ENCODE measurements at places on chromosomes 12 and 14.
A peak's percentile ranks its signal among the peaks of the same experiment; 100 is the strongest.

DNA sequence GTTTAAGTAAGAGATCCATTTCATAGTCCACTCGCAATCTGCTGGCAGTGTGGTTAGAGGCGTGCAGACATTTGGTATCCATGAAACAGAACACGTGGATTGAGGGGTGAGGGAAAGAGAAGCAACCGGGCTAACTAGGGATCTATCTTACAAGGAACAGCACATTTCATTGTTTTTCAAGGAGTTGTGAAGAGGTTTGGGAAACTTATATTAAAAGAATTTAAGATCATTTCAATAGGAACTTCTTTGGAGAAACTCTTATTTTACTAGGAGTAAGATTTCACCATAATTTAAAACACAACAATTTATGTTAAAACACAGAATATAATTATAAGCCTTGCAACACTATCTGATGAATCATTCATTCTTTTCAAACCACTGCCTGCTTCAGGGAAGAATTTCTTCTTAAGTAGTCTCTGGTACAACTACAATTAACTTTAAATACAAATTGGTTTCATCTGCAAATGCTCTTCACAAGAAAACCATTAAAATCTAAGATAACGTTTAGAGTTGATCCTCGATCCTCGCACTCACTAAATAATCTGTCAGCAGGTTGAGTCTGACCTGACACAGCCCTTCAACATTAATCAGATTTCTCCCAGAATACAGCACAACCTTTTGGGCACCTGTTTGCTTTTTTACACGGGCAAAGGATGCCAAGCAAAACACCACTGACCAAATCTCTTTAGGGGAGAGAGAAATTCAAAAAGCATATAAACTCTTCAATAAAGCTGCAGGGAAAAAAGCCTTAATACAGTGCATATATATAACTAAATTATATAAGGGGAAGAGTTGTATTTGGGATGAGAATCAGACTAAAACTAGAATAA lies 27.3 kb downstream of the PPTC7 start:
- no peak for DNase-seq

GRCh38 chr12:110338754-110339153 lies 57.7 kb downstream of the ATP2A2 start:
- no peak for DNase-seq

DNA sequence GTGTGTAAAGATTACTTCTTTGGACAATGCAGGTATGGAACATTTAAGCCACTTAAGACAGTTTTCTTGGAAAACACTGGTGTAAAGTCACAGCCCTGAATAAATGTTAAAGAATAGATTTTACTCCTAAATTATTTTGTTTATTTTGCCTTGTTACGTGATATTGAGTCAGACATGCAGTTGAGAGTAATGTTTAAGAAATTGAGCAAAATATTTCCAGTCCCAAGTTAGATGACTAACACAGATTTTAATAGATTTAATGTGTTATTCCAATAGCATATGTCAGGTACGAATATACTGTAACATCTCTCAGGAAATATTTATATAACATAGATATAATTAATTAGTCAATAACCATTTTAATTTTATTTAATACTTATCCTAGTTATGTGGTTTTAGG lies 1361.7 kb downstream of the FSCB start:
- DNase-seq, result no peak

GRCh38 chr14:24674204-24674970 lies 40.4 kb upstream of the GZMB start:
- DNase-seq, result no peak

DNA sequence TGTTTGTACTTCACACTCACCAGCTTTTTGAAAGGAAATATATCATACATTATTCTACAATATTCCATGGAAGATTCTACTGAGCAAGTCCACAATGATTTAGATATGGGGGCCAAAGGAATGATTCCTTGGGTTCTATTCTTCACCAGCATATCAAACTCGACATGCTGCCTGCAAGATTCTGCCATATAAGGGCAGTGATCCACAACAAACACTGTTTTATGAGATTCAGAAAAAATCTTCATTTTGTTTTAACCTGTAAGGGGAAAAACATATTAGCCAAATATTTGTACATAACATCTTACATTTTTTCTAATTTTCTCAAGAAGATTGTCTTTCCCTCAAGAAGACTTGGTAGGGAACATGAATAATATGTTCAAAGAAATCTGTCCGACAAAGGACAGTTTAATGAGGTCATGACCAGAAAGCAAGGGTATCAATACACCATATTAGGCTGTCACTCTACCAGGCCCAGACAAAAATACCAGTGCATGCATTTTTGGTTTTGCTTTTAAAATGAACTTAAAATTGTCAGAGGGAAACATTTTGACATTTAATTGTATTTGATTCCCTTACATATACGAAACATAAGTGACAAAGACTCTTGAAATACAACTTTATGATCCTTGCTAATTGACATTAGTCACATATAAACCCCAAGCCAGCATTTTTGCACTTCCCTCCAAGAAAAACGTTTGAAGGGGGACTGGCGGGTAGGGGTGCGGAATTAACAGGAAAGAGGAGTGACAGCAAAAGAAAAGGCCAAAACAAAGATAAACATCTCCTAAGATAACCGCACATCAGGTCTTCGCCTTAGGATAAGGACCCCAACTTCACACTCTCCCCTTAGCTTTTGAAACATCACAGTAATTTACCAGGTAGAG lies 980 bp downstream of the INTS13 start:
- no peak for DNase-seq

- DNase-seq, result peak; percentile 11
Observed at GRCh38 chr14:21384494-21384851, 654 bp upstream of the SUPT16H start.

GRCh38 chr12:43104494-43104893 lies 447.5 kb downstream of the ADAMTS20 start:
- no peak for DNase-seq

DNA sequence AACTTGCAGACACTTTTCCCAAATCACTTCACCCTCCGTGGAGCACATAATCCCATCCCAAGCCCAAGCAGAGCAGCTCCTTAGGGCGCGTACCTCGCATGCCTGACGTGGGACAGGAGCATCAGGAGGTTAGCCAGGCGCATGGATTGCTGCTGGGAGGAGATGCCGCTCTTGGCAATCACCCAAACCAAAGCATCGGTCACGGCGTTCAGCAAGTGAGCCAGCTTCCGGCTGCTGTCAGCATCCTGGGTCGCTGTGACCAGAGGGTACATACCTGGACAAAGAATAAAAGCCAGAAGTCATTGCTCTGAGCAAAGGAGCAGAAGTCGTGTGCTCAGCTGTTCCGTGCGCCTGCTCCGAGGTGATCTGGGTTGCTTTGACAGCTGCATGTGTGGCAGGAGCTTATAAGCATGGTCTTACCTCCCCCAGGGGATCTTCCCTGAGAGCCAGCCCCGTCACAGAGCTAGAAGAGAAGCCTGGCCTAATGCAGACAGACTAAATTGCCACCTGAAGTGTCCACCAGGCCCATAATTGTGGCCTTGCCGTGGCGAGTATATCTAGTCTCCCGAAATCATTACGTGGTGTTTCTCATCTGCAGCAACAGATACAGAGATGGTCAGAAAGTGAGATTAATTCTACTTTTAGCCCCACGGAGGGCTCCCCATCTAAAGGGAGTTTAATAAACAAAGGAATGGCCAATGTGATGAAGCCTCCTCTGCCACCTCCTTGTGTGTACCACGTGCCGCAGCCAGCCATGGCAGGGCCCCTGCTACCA lies 59.1 kb downstream of the ESR2 start:
- no peak for DNase-seq

- DNase-seq, result no peak
Observed at GRCh38 chr12:97022536-97023230, 115.6 kb downstream of the NEDD1 start.

Measured in stimulated activated CD4-positive, alpha-beta T cell treated with anti-CD3 and anti-CD28 coated beads, Interleukin-15, amount 100 ng/mL, for 1 hour (primary cell).